ENCODE measurements at places on chromosomes 16 and 17. TPM values are rescaled to one million over a fixed set of nuclear protein-coding genes. Genes with fewer than 3 reads are reported as not detected.

FSCN2 gene
- 4.5 TPM for total RNA-seq

KCNJ18 gene
- total RNA-seq, result not detected

SLC47A1 gene
- total RNA-seq, result 11.5 TPM

CLTC gene
- total RNA-seq, result 471 TPM

HID1 gene
- total RNA-seq, result 80.3 TPM

- DNase-seq, result no peak
Measured at GRCh38 chr16:78288888-78289287, 189.4 kb downstream of the WWOX start.

DNA sequence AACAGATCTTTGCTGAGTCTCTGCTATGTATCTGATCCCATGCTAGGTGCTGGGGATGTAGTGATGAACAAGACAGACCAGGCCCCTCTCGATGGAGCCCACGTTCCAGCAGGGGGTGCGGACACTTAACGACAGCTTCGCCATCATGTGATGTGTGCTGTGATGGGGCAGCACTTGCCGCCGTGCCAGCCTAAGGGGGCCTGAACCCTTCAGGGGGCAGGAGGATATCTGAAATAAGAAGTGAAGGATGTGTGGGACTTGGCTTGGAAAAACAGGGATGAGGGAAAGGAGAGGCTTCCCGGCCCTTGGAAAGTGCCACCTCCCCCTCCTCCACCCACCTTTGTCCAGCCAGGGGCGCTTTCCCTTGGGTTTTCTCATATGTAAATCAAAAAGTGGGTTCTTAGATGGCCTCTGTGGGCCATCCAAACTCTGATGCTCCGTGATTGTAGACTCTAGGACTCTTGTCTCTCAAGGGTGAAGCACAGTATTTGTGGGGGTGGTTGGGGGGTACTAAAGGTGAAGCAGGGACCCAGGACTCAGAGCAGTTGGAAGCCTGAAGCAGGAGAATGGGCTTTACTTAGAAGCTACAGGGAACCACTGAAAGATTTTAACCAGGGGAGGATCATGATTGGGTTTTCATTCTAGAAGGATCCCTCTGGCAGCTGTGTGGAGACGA, 4.0 kb upstream of the DLX3 start:
- DNase-seq, result no peak

DNA sequence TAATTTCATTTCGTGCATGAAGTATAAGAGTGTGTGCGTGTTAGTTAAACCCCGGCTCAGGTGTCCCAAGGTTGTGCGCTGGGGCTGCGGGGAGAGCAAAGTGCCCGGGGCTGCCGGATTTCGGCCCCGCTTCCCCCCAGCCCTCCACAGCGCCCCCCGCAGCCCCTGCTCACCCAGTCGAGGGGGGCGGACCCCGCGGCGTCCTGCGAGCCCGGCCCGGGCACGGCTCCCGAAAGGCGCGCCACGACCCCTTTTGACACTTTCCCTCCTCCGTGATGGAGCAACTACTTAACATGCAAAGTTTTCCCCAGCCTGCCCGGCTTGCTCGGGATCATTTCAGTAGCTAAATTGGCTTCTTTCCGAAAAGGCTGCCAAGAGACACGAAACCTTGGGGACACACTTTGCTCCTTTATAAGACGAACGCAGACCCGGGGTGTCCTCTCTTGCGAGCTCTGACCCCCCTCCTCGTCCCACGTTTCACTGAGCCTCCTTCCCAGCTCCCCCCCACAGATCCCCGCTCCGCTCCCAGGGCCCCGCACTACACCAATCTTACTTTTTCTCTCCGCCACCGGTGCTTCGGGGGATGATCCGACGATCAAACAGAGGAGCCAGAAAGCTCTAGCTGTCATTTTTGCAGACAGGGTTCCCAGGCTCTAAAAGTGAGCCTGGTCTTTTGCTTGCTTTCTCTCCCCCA, 552 bp downstream of the C17orf58 start:
- peak; percentile 56 for DNase-seq

- DNase-seq, result no peak
Measured at GRCh38 chr17:8117367-8117979, 841 bp downstream of the ALOXE3 start.

DNA sequence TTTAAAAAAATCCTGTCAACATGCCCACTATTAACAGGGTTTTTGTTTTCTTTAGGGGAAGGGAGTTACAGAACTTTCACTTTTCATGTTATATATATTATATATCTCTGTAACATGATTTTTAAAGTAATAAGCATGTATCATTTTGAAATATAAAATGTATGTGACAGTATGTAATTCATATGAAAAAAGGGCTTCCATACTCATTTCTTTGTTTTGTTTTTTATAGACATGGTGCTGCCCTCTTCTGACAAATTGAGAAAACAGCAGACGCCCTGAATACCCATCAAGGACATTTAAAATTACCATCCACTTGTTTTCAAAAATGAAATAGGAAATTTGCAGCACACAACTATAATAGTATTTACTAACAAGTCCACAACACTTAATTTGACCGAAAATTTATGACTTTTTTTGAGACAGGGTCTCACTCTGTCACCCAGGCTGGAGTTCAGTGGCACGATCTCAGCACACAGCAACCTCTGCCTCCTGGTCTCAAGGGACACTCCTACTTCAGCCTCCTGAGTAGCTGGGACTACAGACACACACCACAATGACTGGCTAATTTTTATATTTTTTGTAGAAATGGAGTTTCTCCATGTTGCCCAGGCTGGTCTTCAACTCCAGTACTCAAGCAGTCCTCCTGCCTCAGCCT, 30.4 kb downstream of the CFDP1 start:
- DNase-seq, result no peak

GRCh38 chr16:77788181-77789084, at the start of gene VAT1L:
TSS of gene VAT1L (plus strand) at chr16:77788564. CDS start at chr16:77788683, 119 bp downstream.
- peak; percentile 70 for DNase-seq

- no peak for DNase-seq
Measured at GRCh38 chr16:89449726-89450335, 40.5 kb downstream of the ANKRD11 start.

- no peak for DNase-seq
Measured at GRCh38 chr17:47776330-47777197, 43.5 kb downstream of the TBX21 start.

- DNase-seq, result no peak
Measured at GRCh38 chr17:32806646-32807045, 70.3 kb downstream of the MYO1D start.

DNA sequence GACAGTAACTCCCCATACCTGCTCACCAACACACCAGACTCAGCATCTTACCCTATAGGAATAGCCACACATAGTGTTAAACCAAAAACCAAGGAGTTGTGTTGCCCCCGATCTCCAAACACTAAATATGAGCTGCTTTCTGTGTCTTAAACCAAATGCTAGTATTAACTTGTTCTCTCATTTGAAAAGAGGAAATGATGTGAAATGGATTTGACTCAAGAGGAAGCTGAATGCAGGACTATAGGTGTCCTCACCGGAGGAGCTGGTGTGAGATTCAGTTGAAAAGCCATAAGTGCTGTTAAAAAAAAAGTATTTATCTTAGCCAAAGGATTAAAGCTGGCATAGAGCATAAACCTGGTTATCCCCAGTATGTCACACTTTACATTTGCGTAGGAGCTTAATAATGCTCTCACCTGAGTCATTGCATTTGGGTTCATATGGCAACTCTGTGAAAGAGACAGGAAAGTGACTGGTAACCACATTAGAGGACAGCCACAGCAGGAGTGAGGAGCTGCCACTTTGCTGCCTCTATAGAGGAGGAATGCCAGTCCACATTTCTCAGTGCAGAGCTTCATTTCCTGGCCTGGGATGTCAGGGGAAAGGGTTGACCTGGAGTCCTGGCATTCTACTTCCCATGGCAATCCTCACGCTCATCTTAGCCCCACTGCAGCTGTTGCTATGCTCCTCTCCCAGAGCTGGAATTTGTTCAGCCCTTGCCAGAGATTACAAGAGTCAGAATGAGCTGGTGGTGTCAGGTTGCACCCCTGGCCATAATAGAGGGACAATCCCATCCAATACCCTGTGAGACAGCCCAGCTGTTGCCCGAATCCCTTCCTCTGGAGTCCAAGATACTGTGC, 143.3 kb upstream of the ANKFN1 start:
- DNase-seq, result no peak

- DNase-seq, result peak; percentile 62
Measured at GRCh38 chr16:50476486-50477255, 71.5 kb upstream of the NKD1 start.

GRCh38 chr17:40922239-40922638, 15.2 kb downstream of the KRT23 start:
- no peak for DNase-seq

DNA sequence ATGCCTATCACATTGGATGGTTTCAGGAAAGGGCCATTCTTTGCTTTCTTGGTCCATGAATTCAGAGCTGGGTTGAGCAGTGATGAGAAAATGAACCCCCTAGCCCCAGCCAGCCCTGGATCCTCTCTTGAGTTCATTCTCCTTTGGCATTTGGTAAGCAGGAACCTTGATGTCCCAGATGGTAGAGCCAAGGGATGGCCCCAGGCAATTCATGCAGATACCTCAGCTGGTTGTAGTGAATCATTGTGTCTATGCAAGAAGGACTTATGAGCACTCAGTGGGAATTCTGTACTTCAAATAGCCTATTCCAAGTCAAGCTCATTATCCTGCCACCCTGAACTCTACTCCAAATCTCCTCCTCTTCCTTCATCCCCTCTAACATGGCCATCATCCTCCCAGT, 412.7 kb downstream of the UTP18 start:
- DNase-seq, result no peak

GRCh38 chr16:30352488-30353401, 2.4 kb downstream of the CD2BP2 start:
- peak; percentile 14 for DNase-seq

- no peak for DNase-seq
Measured at GRCh38 chr16:67035364-67035763, 6.4 kb downstream of the CBFB start.

GRCh38 chr16:85947230-85948137, 48.5 kb downstream of the IRF8 start:
- no peak for DNase-seq

- DNase-seq, result no peak
Measured at GRCh38 chr17:8468127-8468526, 32.4 kb downstream of the NDEL1 start.

GRCh38 chr16:57444711-57445110, 2.5 kb downstream of the CIAPIN1 start:
- DNase-seq, result no peak

Data from dorsolateral prefrontal cortex (tissue), 122 donors.